Activated T-helper 17 cell treated with anti-CD3 and anti-CD28 coated beads, Interleukin-2, amount 50 U/mL, for 72 hours (primary cell): ENCODE measurements at places on chromosomes 16 and 17. TPM values are rescaled to one million over a fixed set of nuclear protein-coding genes. Genes with fewer than 3 reads are reported as not detected.

DNA sequence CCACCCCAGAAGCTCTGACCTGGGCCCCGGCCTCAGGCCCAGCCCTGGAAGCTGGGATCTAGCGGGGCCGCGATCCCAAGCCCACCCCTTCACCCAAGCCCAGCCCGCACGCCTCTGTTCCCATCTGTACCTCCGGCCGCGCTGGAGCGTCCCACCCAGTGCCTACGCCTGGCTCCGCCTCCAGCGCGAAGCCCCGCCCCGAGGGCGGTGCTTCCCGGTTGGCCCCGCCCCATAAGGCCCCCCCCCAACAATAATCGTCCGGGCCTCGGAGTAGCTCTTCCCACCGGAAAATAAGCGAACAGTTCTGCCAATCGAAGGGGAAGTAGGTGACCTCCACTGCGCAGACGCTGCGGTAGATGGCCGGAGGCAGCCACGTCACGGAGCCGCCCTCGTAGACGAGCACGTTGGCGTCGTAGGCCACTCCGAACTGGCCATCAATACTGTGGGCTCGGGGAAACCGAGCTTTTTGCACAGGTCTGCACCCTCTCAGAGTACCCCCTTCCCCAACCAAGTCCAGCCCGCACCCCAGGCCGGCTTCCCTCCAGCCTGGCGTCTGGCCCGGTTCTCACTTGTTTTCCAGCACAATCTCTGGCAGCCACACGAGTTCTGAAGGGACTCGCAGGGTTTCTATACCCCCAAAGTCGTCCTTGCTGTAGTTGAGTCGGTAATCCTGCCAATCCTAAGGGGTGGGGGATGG, 1.1 kb downstream of the CHRNE start:
- no peak for ATAC-seq

CYLD gene
- total RNA-seq: 112 TPM

DNA sequence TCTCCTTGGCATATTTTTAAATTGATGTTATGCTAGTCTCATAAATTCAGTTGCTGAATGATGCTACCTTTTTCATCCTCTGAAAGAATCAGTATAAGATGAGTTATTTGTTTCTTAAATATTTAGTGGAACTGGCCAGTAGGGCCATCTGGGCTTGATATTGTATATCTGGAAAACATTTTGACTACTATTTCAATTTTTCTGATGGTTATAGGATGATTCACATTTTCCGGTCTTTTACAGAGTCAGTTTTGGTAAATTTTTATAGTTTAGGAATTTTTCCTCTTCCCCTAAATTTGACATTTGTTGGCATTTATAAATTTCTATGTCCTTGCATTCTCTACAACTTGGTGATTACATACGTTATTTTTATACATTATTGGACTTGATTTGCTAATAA, 296.3 kb upstream of the AXIN2 start:
- no peak for ATAC-seq

PRSS21 gene
- 4.8 TPM for total RNA-seq

GRCh38 chr17:8954339-8954738, 11.2 kb downstream of the PIK3R5 start:
- ATAC-seq: peak; percentile 40

SPIRE2 gene
- total RNA-seq: 4.8 TPM

CD300H gene
- total RNA-seq: not detected

DNA sequence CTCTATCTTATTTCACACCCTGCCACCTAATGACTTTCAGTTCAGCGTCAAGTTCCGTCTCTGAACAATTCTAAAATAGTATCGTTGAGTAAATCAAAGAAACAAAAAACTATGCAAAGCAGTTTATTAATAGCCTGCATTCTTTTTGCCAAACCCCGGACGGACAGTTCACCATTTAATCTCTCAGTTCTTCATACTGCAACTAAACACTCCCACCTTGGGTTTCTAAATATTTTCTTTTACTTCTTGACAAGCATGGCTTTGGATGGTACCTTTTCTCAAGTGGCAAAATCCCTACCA, 1.2 kb downstream of the MYH11 start:
- ATAC-seq: no peak

GRCh38 chr16:62954144-62955032, 918.1 kb upstream of the CDH8 start:
- ATAC-seq: no peak

TEKT1 gene
- total RNA-seq: not detected

DNA sequence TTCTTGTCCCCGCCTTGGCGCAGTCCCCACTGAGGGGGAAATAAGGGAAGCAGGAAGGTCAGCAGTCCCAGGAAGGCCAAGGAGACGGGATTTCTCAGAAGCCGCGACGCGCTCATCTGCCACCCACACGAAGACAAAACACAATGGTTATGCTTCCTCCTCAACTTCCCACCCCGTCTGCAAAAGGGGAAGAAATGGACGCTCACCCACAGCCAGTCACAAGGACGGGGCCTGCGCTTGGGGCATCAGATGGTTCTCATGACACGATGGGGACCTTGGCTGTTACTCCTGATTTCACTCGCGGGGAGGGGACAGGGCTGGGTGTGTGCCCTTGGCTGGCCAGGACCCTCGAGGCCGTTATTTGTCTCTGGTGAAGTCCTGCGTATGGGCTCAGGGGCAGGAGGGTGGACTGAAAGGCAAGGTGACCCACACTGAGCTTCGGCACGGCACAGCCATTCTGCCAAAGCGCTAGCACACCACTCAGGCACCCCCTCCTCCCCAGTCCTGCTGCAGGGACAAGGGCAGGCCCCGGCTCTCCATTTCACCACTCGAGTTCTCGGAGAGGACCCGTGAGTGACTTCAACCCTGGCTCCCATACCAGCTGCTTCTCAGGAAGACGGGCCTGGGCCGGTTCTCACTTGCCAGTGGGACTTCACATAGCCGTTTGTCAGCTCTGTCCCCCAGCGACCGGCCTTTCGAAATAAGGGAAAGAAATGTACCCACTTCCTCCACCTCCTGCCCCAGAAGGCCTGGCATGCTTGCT, 84.5 kb downstream of the ABR start:
- no peak for ATAC-seq

DNA sequence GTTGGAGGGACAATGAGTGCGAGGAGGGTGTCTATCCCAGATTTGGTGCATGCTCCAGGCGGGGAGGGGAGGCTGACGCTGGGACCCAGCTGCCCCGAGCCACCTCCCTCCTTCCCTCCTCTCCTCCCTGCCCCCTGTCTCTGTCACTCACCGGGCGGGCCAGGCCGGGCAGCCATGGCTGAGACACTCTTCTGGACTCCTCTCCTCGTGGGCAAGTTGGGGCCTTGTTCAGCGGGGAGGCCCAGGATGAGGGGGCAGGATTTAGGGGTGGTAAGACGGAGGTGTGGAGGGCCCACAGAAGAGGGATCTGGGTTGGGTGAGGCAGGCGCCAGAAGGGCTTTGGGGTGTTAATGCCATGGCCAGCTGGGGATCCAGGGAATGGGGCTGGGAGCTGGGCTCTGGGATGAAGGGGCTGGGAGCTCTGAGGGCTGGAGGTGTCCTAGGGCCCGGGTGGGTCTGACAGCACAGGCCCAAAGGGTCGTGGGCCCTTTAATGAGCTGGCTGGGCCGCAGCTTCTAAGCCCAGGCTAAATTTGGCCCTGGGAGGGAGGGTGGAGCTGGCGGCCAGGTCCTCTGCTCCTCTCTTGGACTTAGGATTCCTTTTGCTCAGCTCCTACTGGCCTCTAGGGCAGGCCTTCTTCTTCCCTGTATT, at the start of gene SGCA:
Gene SGCA (plus strand): TSS at position 139 of the 651 bp plus-strand sequence. CDS start 36 bp downstream, at position 175.
- ATAC-seq: no peak

HIGD1B gene
- total RNA-seq: not detected

DNA sequence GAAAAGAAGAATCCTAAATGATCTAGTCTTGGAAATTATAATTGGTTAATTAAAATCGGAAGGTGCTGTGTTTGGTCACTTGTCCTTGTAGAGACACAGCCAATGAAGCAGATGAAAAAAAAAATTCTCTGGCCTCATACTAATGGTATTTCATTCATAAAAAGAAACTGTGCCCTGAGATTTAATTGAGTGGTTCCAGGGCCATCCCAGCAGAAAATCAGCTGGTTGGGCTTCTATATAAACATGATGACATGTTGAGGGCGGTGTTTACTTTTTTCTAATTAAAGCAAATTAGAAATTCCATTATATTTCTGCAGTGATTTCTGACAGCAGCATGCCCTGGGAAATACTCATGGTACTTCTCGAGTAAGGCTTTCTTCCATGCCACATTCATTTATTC, 191.9 kb upstream of the KCNJ16 start:
- no peak for ATAC-seq

DNA sequence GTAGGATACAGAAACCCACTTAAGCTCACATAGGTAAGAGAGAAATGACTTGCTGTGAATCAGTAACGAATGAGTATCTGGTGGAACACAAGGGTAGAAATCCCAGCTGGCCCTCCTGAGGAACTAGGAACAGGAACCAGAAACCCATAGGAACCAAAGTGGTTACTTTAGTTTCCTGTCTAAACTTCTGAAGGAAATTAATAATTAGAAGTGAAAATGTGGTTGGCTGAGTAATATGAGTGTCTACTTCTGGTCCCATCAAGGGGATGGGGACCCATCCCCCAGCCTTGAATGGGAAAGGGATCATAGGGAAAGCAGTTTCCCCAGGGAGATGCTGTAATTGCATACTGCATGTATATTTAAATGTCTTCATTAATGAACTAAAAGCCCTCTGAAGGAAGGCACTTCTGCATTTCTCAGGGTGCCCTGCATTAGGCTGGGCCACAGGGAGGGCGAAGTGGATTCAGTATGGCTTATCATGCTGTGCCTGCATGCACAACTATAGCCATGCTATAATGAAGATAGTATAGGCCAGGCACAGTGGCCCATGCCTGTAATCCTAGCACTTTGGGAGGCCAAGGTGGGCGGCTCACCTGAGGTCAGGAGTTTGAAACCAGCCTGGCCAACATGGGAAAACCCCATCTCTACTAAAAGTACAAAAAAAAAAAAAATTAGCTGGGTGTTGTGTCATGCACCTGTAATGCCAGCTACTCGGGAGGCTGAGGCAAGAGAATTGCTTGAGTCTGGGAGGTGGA, 45.6 kb downstream of the CYB5B start:
- peak; percentile 86 for ATAC-seq

GRCh38 chr17:82791532-82791931, 39.7 kb downstream of the TBCD start:
- no peak for ATAC-seq

AOC3 gene
- 3.0 TPM for total RNA-seq

GRCh38 chr17:3658784-3659449, 9.5 kb downstream of the TAX1BP3 start:
- no peak for ATAC-seq

- peak; percentile 82 for ATAC-seq
These were observed 49.9 kb upstream of the CPNE2 start for GRCh38 chr16:57042157-57043111.

CD300A gene
- total RNA-seq: 3.0 TPM

DNA sequence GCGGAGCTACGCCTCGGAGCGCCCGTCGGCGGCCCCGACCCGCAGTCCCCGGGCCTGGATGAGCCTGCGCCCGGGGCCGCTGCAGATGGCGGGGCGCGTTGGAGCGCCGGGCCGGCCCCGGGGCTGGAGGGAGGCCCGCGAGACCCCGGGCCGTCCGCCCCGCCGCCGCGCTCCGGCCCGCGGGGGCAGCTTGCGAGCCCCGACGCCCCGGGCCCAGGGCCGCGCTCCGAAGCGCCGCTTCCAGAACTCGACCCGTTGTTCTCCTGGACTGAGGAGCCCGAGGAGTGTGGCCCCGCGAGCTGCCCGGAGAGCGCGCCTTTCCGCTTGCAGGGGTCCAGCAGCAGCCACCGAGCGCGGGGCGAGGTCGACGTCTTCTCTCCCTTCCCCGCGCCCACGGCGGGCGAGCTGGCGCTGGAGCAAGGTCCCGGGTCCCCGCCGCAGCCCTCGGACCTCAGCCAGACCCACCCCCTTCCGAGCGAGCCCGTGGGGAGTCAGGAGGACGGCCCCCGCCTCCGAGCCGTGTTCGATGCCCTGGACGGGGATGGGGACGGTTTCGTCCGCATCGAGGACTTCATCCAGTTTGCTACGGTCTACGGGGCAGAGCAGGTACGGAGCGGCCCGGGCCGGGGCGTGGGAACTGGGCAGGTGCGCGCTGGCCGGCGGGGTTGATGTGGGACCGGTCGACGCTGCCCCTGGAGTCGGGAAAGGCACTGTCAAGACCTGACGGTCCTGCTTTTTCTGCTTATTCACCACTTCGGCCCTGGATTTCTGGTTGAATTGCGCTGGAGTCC, 861 bp downstream of the RAB11FIP3 start:
- peak; percentile 0 for ATAC-seq

GRB7 gene
- total RNA-seq: 0.40 TPM

- ATAC-seq: peak; percentile 82
These were observed 25.5 kb downstream of the COPZ2 start for GRCh38 chr17:48012151-48012520.

- no peak for ATAC-seq
These were observed 4.9 kb downstream of the WSCD1 start for GRCh38 chr17:6075050-6075449.

PPM1D gene
- 17.1 TPM for total RNA-seq

GRCh38 chr17:1111599-1112443, 68.0 kb downstream of the ABR start:
- ATAC-seq: no peak

GRCh38 chr17:47239967-47240651, 13.5 kb upstream of the ITGB3 start:
- ATAC-seq: peak; percentile 53

- no peak for ATAC-seq
These were observed 1.0 kb upstream of the CSNK2A2 start for GRCh38 chr16:58198803-58199411.

- ATAC-seq: no peak
These were observed 120.9 kb upstream of the SMURF2 start for GRCh38 chr17:64783031-64783461.

SLFN5 gene
- 45.6 TPM for total RNA-seq

CCDC200 gene
- total RNA-seq: 1.1 TPM
